Stimulated activated naive CD4-positive, alpha-beta T cell treated with Interleukin-2 at 50 U/mL for 16 hours (primary cell): ENCODE measurements at places on chromosomes 13 and 19.
A peak's percentile ranks its signal among the peaks of the same experiment; 100 is the strongest.

DNA sequence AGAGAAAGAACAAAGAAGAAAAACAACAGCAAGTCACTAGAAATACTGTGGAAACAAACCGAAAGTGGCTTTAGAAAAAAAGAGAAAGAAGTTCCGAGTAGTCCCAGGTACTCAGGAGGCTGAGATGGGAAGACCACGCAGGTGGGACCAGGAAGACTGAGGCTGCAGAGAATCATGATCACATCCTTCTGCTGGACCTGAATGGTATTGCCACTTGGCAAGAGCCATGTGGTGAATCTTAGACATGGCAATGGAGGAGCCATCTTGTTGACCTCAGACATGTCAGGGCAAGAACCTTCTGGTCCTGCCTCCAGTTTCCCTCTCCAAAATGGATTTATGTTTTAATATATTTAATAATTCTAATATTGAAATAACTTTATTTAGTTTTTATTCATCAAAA lies 37.4 kb upstream of the ZNF724 start:
- DNase-seq: no peak

DNA sequence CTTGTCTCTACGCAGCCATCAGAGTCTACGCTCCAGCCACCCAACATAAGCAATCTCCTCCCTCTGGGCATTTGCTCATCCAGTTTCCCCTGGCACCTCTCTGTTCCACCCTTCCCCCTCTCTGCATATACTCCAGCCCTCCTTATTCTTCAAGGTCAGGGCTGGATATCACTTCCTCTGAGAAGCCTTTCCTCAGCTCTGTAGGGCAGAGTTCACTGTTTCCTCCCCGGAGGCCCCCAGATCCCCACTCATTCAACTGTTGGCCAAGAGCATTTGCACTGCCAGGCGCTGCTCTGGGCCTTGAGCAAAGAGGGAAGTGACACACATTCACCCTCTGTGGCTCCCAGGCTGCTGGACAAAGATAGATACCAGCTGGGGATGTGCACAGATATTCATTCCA lies 3.3 kb downstream of the FCGRT start:
- no peak for DNase-seq

GRCh38 chr19:36963280-36963679 lies 47.1 kb downstream of the ZNF568 start:
- no peak for DNase-seq

GRCh38 chr13:33204130-33204927 lies 81.2 kb downstream of the STARD13 start:
- DNase-seq: no peak

DNA sequence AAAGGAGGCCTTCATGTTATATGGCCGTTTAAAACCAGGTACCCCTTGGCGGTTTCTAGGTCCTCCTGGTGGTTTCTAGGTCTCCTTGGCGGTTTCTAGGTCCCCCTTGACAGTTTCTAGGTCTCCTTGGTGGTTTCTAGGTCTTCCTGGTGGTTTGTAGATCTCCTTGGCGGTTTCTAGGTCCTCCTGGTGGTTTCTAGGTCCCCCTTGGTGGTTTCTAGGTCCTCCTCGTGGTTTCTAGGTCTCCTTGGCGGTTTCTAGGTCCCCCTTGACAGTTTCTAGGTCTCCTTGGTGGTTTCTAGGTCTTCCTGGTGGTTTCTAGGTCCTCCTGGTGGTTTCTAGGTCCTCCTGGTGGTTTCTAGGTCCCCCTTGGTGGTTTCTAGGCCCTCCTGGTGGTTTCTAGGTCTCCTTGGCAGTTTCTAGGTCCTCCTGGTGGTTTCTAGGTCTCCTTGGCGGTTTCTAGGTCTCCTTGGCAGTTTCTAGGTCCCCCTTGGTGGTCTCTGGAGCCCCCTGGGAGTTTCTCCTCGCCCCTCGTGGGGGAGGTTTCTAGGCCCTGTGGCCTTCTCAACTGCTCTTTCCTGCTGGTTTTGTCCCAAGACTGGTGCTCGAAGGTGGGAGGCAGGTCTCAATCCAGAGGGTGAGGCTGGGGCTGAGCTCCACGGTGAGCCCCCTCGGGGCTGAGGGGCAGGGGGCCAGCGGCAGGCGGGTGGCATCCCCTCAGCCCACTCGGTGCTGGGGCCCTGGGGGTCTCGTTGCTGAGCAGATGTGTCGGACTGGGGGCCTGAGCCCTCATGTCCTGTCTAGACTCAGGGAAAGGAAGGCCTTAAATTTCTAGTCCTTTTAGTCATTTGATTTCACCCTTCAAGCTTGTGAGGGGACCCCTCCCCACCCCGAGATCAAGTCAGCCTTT lies 8.0 kb downstream of the HCN2 start:
- DNase-seq: no peak

DNA sequence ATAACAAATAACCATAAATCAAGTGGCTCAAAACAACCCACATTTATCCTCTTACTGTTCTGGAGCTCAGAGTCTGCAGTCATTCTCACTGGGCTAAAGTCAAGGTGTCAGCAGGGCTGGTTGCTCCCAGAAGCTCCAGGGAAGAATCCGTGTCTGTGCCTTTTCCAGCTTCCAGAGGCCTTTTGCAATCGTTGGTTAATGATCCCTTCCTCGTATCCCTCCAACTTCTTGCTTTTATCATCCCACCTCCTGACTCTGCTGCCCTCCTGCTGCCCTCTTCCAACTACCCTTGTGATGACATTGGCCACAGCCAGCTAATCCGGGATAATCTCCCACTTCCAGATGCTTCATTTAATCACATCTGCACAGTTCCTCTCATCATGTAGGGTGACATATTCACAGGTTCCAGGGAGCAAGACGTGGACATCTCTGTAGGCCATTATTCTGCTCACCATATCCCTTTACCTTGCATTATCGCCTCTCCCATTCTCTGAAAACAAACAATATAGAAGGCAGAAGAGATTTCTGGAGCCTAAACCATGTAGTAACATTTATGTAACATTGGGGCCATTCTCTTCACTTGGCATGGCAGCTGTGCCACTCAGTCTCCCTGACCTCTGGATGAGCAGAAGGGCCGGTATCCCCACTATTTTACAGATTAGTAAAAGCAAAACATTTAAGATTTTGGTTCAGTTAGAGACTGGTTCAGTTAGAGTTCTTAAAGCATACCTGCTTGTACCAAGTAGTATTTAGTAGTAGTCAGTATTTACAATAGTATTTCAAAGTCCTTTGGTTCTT lies 53.5 kb downstream of the RFC3 start:
- no peak for DNase-seq

DNA sequence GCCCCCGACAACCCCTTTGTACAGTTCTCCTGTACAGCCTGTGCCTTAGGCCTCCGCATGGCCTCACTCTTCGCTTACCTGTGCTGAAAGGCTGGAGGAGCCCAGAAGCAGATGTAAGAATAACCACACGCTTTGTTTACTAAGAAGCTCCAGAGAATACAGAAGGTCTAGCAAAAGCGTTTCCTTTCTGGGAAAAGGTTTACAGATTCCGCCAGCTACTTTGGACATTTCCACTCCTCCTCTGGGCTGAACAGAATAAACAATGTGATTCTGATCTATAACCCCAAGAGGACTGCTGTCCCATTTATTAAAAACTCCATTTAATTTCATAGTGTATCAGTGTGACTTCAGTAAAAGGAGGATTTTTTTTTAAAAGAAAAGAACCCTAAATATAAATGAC lies 339.2 kb downstream of the DNAJC15 start:
- DNase-seq: no peak

DNA sequence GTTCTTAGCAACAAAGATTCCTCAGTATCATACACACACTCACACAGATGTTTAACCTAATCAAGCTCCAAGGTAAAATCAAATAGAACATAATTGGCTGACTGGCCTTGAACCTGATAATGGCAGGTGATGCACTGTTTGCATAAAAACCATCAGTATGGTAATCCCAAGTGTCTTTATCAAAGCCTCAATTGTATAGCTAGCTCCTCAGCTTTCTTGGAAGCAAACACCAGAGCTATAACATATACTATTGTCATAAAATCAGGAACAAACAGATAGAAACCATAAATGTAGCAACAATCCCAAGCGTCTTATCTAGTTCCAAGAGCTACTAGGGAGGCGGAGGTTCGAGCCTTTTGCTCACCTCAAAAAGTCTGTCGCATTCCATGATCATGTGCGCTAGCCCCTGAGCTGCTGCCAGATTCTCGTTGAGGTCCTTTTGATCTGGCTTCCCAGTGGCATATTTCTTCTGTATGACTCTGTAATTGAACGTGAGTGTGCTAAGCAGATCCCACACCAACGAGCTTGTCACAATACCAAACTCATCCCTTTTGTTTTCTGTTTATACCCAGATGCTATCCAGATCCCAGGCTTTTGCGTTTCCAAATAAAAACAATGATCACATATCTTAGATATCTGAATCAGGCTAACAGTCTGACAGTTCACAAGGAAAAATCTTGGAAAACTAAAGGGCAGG lies 95.3 kb downstream of the KL start:
- no peak for DNase-seq

GRCh38 chr13:113822956-113823744 lies 40.7 kb downstream of the GAS6 start:
- DNase-seq: no peak

- DNase-seq: no peak
These were observed 301.2 kb downstream of the ZNF536 start for GRCh38 chr19:30673336-30673735.

DNA sequence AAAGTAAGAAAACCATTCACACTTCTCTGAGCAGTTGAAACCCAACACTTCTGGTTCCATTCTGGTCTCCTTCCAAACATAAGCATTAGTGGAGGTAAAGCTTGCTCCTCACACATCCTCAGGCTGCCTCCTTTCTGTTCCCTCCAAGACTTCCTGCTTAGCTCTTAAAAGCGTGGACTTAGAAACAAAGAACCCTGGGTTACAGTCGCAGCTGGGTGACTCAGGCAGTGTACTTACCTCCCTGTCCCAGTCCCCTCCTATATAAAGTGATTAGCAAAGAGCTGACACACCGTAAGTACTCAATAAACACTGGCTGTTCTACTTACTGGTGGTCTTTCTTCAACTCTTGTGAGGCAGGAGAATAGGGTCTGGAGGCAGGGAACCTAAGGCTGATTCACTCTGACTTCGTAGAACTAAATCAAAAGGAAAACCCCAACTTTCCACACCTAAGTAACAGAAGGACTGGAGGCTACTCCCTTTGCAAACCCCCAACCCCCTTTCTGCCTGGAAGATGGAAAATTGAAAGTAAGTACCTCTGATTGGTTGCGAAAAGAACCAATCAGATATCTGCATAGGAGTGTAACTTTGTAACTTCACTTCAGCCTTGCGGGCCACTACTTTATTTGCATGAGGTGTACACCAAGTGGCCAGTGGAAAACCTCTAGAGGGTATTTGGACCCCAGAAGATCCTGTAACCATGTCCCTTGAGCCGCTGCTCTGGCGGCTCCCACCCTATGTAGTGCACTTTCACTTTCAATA lies 165.4 kb downstream of the SUCLA2 start:
- DNase-seq: no peak

DNA sequence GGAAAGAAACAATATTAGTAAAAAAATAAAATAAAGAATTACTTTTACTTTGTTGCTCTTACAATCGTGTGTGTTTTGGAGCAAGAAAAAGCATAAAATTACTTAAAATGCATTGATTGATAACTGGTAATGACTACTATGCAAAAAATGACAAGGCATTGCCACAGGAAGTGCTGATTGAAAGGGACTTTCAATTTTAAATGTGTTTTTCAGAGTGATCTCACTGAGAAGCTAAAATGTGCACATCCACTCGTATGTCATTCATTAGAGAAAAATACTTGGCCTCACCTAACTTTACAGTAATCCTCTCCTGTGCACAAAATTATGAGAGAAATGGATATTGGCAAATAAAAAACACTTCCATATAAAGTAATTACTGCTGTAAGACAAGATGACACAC lies 934.9 kb downstream of the SLITRK6 start:
- no peak for DNase-seq

GRCh38 chr19:10861103-10861651 lies 10.2 kb upstream of the CARM1 start:
- peak; percentile 19 for DNase-seq

- DNase-seq: no peak
These were observed 727 bp downstream of the CERS1 start for GRCh38 chr19:18895038-18895823.

GRCh38 chr19:308471-309205 lies 17.4 kb upstream of the PLPP2 start:
- no peak for DNase-seq

- DNase-seq: no peak
These were observed 23.4 kb downstream of the SIPA1L3 start for GRCh38 chr19:37930416-37930815.

GRCh38 chr19:55484593-55485438 lies at the start of gene NAT14:
Gene NAT14 (plus strand): TSS chr19:55485188. CDS start chr19:55485709, 521 bp downstream.
- DNase-seq: peak; percentile 52

DNA sequence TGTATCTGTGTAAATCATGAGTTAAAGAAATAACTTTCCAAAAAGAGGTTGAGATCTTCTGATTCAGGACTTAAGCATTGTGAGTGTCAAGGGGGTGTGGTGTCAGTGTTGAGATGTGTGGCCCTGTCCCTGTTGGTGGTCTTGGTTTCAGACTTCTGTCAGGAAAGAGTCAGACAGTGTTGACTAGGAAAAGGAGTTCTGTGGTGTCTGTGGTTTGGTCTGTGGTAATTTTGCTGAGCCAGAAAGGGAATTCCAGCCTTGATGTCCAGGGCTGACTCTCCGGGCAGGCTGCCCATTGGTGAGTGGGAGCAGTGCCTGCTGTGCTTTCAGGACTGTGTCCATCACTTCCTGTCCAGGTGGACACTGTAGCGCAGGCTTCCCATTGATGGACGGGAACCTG lies 39.8 kb upstream of the IGFL4 start:
- DNase-seq: no peak

DNA sequence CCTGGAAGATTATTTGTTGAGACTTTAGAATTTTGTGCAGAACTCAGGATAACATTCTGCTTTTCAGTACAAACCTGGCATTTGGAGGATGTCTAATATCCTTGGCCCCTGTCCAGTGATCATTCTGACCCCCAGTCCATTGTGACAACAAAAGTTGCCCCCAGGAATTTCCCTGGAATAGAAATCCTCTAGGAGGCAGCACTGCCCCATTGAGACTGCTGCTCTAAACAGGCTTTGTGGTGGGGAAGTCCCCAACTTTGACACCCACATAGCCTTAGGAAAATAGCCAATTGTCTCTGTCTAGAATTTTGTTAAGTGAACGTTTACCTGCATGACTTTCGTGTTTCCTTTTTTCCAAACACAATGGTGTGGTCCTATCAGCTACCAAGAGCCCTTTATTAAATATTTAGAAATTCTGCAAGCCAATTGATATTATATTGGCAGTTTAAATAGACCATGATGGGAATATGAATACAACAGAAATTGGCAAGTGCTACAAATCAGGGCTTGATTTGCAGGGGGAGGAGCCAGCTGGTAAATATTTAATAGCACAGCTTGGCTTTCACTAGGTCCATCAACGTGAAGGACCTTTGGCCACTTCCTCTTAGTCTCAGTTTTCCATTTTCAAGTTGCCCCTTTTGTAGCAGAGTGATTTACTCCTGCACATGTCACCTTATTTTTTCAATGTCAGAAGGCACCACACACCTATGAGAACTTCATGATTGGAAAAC lies 451.7 kb downstream of the EFNB2 start:
- no peak for DNase-seq
